RPMI7951 (cell line): ENCODE measurements at places on chromosomes 16 and 17. TPM values are rescaled to one million over a fixed set of nuclear protein-coding genes. Genes with fewer than 3 reads are reported as not detected.

TEKT5 gene
- not detected in 2 replicates for total RNA-seq

GRCh38 chr16:12120217-12120981 is 143.9 kb downstream of the SNX29 start:
- peak; percentile 76 for DNase-seq

- DNase-seq: peak; percentile 20
Measured at GRCh38 chr17:27226611-27227230, 67.2 kb upstream of the WSB1 start.

- no peak for DNase-seq
Measured at GRCh38 chr17:80453998-80454556, 22.3 kb downstream of the NPTX1 start.

DNA sequence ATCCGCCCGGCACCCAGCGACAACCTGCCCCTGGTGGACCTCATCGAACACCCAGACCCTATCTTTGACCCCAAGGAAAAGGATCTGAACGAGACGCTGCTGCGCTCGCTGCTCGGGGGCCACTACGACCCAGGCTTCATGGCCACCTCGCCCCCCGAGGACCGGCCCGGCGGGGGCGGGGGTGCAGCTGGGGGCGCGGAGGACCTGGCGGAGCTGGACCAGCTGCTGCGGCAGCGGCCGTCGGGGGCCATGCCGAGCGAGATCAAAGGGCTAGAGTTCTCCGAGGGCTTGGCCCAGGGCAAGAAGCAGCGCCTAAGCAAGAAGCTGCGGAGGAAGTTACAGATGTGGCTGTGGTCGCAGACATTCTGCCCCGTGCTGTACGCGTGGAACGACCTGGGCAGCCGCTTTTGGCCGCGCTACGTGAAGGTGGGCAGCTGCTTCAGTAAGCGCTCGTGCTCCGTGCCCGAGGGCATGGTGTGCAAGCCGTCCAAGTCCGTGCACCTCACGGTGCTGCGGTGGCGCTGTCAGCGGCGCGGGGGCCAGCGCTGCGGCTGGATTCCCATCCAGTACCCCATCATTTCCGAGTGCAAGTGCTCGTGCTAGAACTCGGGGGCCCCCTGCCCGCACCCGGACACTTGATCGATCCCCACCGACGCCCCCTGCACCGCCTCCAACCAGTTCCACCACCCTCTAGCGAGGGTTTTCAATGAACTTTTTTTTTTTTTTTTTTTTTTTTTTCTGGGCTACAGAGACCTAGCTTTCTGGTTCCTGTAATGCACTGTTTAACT is 1.0 kb downstream of the NOG start:
- DNase-seq: peak; percentile 3

DNA sequence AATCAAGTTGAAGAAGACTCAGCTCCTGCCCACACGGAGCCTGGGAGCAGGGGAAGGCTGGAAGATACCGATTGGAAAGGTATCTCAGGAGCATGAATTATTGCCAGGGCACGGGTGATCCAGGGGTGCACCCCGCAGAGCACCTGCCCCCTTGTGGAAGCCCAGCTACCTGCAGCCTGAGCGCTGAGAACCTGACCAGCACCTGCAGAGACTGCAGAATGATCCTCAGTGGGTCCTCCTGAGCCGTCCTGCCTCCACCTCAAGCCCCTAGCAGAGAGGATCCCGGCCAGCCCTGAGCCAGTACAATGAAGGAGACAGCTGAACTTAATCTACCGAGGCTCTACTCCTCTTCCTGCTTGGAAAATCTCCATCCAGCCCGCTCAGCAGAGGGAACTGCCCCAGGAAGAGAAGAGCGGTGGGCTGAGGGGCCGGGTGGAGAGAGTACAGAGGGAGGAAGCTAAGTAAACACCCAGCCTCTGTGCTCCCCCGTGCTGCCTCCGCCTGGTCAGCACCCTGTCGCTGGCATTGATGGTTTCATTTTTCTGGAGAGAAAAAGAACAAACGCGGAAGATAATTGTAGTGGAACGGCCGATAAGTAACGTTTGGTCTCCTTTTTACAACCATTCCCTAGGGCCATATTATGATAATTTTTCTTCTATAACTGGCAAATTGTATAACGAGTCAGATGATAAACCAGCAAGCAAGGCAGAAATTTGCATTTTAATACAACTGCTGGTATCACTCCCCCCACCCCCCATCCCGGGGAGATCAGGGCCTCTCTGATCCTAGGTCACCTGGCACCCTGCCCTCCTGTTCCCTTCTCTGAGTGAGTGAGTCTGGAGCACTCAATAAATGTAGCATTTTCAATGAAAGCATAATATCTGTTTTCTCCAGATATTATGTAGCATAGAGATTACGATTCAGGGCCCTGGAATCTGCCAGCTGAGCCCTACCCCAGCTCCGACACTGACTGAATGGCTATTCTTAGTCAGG is 204.5 kb upstream of the RPL38 start:
- DNase-seq: no peak

ACSM2A gene
- total RNA-seq: not detected in 2 replicates

KREMEN2 gene
- 0.24 and 0.49 TPM in 2 replicates for total RNA-seq

- peak; percentile 67 for DNase-seq
Measured at GRCh38 chr17:49708515-49709183, 885 bp upstream of the SLC35B1 start.

RFWD3 gene
- 37.5 and 44.9 TPM in 2 replicates for total RNA-seq

GRCh38 chr16:15644267-15644961 is 1.5 kb upstream of the MARF1 start:
- DNase-seq: peak; percentile 54

DNA sequence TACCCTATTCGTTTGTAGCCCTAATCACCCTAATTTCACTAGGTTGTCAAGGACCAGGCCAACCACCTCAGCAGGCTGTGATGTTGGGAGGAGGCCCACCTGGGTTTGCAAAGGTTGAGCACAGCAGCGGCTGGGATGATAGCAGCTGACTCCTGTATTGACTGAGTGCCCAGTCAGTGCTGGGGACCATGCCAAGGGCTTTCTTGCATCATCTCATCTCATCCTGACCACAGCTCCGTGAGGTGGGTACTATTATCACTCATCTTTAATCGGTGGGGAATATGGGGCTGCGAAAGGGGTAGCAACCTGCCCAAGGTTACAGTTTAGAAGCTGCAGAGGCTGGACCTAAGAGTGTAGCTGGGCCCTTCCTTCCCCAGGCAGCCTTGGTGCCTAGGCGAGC is 11.7 kb downstream of the ATPAF2 start:
- peak; percentile 42 for DNase-seq

- DNase-seq: peak; percentile 79
Measured at GRCh38 chr17:4949321-4950074, 1.2 kb upstream of the PFN1 start.

B4GALNT2 gene
- total RNA-seq: not detected in 2 replicates

DNA sequence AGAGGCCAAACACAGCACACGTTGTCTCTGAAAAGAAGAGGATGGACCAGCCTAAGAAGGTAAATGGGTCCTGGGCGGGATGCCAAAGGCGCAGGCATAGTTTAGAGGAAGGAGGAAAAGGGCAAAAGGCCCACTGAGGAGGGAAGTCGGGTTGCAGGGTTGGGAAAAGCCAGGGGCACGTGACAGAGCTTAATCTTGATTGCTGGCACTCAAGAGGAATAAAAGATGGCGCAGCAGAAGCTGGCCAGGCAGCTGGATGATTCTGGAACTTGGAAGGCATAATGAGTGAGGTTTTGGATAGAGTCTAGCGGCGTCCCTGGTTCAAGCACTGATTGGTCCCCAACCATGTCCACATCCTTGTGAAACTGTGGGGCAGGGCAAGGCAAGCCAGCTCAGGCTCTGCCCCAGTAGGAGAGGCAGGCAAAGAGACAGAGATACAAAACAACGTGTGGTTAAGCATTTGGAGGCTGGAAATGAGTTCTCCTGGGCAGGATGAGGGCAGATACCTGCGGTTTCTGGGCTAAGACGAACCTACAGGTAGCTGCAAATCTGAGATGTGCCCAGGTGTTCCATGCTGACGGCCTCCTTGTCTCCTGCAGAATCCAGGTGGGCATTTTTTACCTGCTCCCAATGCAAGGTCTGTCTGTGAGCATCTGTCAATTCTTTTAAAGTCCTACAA is 52.7 kb upstream of the CIBAR2 start:
- no peak for DNase-seq

GRCh38 chr17:19717411-19717908 is 1.1 kb upstream of the SLC47A2 start:
- DNase-seq: no peak

DNA sequence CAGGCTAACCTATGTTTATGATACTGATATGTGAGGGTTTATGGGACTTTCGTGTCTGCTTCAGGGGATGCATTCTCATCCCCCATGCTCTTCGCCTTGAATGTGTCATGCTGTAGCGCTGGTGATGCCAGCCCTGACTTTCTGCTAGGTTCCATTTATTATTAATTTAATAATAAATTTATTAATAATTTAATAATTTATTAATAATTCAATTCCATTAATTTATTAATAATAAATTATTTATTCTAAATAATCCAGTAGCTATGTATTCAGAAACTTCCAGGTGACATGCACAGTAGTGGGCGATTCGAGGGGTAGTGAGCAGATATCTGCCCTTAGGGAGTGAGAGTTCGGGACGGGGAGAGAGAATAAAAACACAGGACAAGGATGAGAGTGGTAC is 49.8 kb downstream of the SHISA6 start:
- DNase-seq: no peak

- DNase-seq: peak; percentile 11
Measured at GRCh38 chr17:6712058-6712853, 913 bp downstream of the SLC13A5 start.

KRTAP2-1 gene
- 0.48 TPM in 1 of 2 replicates, not detected in the other for total RNA-seq

TBX21 gene
- total RNA-seq: not detected in 2 replicates

- no peak for DNase-seq
Measured at GRCh38 chr16:87050142-87050541, 267.1 kb downstream of the C16orf95 start.

C17orf78 gene
- not detected in 2 replicates for total RNA-seq

DNA sequence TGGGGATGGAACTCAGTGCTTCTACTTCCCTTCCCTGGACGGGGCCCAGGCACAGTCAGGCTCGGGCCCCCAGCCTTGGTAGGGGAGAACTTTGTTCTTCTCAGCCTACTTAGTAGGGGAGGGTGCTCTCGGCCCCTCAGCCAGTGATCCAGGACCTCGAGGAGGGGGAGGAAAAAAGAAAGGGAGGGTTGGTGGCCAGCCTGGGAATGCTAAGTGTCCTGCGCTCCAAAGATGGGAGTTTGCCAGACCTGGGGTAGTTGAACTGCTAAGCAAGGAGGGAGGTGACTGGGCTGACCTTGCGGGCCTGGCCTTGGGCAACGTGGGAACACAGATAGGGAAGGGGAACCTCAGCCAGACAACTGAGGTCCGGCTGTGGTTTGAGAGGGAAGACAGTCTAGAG is 12.2 kb downstream of the ADGRG1 start:
- no peak for DNase-seq

DNA sequence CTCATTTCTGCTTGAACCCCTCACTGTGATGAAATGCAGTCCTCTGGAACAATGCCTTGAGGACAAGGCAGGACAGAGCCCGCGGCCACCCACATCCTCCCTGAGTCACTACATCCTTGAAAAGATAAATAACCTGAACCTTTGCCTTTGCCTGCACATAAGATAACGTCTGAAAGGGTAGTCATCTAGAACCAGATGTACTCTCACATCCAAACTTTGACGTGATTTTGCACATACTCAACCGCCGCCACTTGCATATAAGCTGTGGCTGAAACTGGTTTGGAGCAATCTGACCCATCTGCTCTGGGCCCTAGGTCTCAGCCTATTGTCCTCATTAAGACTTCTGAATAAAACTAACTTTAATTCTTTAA is 252.1 kb downstream of the PHKB start:
- peak; percentile 97 for DNase-seq

GRCh38 chr16:49951574-49952195 is 73.3 kb upstream of the CNEP1R1 start:
- no peak for DNase-seq

GRCh38 chr16:31664683-31665482 is 137.2 kb downstream of the AHSP start:
- peak; percentile 6 for DNase-seq

DNA sequence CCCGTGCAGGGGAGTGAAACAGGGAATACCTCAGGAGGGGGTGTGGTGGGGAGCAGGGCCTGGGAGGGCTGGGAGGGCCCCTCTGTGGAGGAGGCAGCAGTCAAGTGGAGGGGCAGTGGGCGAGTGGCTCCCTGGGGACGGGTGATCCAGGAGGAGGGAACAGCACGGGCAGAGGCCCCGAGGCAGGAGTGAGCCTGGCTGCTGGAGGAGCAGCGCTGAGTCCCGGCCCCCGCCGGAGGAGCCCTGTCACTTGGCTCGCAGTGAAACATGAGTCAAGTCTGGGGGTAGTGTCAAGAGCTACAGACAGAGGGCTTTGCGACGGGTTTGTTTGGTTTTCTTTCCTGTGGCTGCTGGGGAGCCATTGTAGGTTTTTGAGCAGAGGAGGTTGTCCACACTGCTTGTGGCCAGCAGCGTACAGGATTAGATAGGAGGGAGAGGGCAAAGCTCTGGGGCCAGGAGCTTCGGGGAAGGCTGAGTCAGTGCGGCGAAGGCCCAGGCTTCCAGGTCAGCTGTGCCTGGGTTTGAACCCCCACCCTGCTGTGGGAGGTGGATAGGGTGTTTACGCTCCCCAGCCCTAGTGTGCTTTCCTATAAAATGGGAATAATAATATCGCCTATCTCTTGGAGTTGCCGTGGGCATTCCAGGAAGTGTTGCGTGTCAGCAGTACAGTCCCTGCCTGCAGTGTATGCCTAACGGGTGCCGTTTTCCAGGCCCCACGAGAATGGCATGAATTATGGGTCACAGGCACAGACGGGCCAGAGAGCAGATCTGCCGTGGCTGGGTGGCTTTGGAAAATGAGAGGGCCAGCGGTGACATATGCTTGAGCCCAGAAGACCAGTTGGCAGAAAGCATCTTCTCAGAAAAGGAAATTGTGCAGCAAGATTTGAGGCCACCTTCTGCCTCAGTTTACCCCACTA is 115.9 kb upstream of the CIBAR2 start:
- DNase-seq: no peak

GRCh38 chr17:40538936-40539705 is 26.2 kb downstream of the CCR7 start:
- no peak for DNase-seq

DNA sequence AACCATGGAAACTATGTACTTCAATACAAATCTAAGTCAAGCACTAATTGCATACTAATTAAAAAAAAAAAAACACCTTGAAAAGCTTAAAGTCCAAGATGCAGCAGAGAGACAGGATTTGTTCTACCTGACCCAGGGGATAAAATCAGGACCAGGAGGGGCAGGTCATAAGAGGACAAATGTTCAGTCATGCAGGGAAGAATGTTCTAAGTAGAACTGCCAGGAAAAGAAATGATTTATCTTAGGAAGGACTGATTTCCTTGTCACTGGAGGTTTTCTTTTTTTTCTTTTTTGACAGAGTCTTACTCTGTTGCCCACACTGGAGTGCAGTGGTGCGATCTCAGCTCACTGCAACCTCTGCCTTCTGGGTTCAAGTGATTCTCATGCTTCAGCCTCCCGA is 9.1 kb upstream of the GHDC start:
- DNase-seq: no peak
